ENCODE measurements at places on chromosomes 11 and 22. TPM values are rescaled to one million over a fixed set of nuclear protein-coding genes. Genes with fewer than 3 reads are reported as not detected.
A peak's percentile ranks its signal among the peaks of the same experiment; 100 is the strongest.

Gene MS4A2
- total RNA-seq = 0.55 TPM

DNA sequence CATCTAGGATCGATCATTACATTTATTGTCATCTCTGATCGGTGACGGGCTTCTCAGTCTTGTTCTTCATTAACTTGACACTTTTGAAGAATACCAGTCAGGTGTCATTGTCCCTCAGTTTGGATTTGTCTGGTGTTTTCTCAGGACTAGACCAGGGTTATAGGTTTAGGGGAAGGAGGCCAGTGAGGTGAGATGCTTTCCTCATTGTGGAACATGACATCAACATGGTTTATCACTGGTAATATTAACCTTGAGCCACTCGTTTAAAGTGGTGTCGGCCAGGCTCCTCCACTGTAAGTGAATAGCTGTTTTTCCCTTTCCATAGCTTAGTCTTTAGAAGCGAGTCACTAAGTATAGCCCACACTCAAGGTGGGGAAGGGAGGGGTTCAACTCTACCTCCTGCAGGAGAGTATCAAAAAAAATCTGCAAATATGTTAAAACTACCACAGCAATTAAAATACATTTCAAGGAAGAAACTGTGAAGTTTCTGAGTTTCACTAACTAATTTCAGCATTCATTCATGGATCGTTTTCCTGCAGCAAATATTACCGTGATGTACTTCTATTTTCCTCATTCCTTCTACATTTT lies 42.0 kb downstream of the KCNQ1OT1 start:
- H3K4me1 ChIP-seq = no peaks in the 10 kb centered on the region
- no peak for DNase-seq
- no peaks in the 10 kb centered on the region for H3K27me3 ChIP-seq
- peaks cover 3% of the 10 kb centered on the region for H3K36me3 ChIP-seq

Gene HTATIP2
- 15.7 TPM for total RNA-seq

- H3K4me1 ChIP-seq = peaks cover 15% of the 10 kb centered on the region
- H3K27ac ChIP-seq = no peak overlapping the region
- DNase-seq = no peak
- no peaks in the 10 kb centered on the region for H3K36me3 ChIP-seq
These were observed 24.2 kb downstream of the NECTIN1 start for GRCh38 chr11:119704849-119705248.

DNA sequence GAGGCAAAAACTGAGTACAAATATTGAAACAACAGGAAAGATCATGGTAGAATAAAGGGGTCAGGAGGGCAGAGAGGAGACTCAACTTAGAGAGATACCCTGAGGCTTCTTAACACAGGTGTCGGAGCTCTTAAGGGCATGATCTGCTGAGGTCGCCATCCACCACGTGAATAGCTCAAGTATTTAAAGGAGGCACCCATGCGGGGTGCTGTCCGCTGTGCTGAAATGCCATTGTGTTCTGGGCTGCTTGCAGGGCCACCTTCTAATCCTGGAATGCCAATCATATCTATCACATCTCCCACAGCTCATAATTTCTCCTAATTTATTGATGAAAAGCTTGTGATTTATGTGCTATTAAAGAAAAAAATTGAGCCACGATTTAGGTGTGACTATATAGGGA lies 90.2 kb downstream of the SEZ6L start:
- DNase-seq = no peak
- H3K36me3 ChIP-seq = no peaks in the 10 kb centered on the region
- no peak overlapping the region for H3K4me3 ChIP-seq
- H3K4me1 ChIP-seq = no peaks in the 10 kb centered on the region
- H3K27me3 ChIP-seq = peaks cover 30% of the 10 kb centered on the region

DNA sequence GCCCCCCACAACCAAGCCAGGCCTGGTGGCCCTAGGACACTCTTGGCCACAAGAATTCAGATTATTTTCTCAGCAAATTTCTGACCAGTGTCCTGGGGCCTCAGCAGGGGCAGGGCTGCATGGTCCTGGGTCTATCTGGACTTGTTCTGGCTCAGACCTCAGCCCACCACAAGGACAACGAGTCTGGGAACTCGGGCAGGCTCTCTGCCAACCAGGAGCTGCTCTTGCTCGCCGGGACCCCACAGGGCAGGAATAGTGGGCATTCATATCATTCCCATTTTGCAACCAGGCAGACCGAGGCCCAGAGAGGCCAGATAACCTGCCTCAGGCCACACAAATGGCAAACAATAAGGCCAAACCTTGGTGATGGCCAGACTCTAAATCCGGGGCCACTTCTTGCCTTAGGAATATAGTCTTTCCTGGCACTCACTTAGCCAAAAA lies 75.4 kb upstream of the WNT7B start:
- H3K4me3 ChIP-seq = peak overlapping the region; percentile 80
- no peak for DNase-seq
- H3K4me1 ChIP-seq = peaks cover 88% of the 10 kb centered on the region
- no peaks in the 10 kb centered on the region for H3K27me3 ChIP-seq
- no peaks in the 10 kb centered on the region for H3K36me3 ChIP-seq

Gene COPB1
- 46.7 TPM for total RNA-seq

Gene OLFML1
- total RNA-seq = 8.3 TPM

DNA sequence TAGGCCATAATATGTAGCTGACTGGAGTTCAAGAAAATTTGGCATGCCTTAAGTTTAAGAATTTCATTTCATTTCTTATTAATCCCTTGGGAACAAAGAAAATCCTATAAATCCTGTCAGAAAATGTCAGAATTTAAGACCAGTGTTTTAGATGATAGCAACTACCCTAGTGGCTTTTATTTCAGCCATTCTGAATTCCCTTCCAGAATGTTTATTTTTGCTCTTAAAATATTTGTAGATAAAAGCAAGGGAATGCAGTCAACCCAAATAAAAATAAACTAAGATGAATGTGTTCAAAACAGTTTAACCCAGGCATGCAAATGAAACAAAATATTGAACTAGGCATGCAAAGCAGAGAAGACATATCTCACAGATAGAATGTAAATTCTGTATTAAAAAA lies 356.9 kb upstream of the LRRC4C start:
- no peaks in the 10 kb centered on the region for H3K27me3 ChIP-seq
- no peak for DNase-seq
- no peaks in the 10 kb centered on the region for H3K36me3 ChIP-seq
- no peak overlapping the region for H3K27ac ChIP-seq

DNA sequence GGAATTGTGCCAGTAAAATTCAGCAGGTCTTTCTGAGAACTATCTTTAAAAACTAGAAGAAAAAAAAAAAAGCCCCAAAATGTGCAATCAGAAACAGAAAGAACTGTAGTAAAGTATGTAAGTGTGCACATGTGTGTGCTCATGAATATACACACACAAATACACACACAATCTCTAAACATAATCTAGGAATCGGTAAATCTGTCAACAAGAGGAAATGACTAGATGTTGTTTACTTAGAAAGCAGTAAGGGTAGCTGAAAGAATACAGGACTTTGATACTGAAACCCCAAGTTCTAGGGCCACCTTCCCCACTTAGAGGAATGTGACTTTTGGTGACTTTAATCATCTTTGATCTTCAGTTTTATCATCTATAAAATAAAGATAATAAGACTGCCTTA lies 13.2 kb downstream of the UEVLD start:
- DNase-seq = no peak
- no peaks in the 10 kb centered on the region for H3K4me1 ChIP-seq
- H3K36me3 ChIP-seq = peaks cover 88% of the 10 kb centered on the region
- H3K27me3 ChIP-seq = no peaks in the 10 kb centered on the region
- H3K4me3 ChIP-seq = no peak overlapping the region

Gene TMEM25
- total RNA-seq = 10.2 TPM

- no peak overlapping the region for H3K27ac ChIP-seq
- H3K27me3 ChIP-seq = peaks cover 27% of the 10 kb centered on the region
- H3K4me1 ChIP-seq = no peaks in the 10 kb centered on the region
- H3K4me3 ChIP-seq = no peak overlapping the region
- no peaks in the 10 kb centered on the region for H3K36me3 ChIP-seq
These were observed 41.2 kb upstream of the GLYATL1 start for GRCh38 chr11:58898106-58898505.

Gene MS4A1
- total RNA-seq = not detected
